ENCODE measurements at places on chromosomes 1 and 21.

- no peaks in the 10 kb centered on the region for H3K4me1 ChIP-seq
- H3K36me3 ChIP-seq: no peaks in the 10 kb centered on the region
- no peak overlapping the region for H3K4me3 ChIP-seq
- H3K27ac ChIP-seq: no peak overlapping the region
- no peaks in the 10 kb centered on the region for H3K27me3 ChIP-seq
Measured at GRCh38 chr1:2604156-2604843, 17.7 kb downstream of the PRXL2B start.

GRCh38 chr21:28579986-28580550 lies 412.6 kb downstream of the LTN1 start:
- no peak overlapping the region for H3K4me3 ChIP-seq
- DNase-seq: no peak
- H3K27ac ChIP-seq: no peak overlapping the region
- no peaks in the 10 kb centered on the region for H3K36me3 ChIP-seq
- no peaks in the 10 kb centered on the region for H3K27me3 ChIP-seq

- DNase-seq: no peak
- H3K27ac ChIP-seq: no peak overlapping the region
- H3K4me3 ChIP-seq: no peak overlapping the region
- H3K4me1 ChIP-seq: peaks cover 27% of the 10 kb centered on the region
- H3K27me3 ChIP-seq: no peaks in the 10 kb centered on the region
Measured at GRCh38 chr21:39345440-39345839, 3.4 kb downstream of the HMGN1 start.

DNA sequence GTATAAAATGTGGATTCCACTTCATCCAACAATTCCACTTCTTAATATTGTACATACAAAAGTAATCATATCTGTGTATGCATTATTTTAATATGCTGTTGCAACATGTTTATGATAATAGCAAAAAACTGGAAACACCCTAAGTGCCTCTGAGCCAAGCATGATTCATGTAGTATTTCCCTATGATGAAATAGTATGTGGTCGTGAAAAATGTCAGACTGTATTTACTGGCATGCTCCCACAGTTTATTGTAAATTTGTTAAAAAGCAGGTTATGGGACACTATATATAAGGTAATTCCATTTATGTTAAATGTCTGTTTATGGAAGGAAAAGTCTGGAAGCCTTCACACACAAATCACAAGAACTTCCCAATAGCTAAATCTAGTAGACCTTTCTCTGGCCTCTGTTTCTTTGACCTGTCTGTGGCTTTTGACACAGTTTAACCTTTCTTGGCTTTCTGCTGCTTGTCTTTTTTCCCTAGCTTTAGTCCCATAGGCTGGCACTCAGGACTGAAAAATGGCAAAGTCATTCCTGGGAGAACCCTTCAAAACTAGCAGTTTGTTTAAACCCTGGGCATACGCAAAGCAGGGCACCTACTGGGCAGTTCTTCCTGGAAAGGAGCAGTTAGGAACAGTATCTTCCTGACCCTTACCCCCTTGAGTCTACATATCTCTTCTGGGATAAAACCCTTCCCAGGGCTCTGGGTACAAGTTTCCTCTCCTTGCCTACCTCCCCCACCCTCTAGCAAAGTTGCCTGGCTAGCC lies 65.4 kb upstream of the ARTN start:
- DNase-seq: no peak
- H3K4me3 ChIP-seq: no peak overlapping the region
- no peaks in the 10 kb centered on the region for H3K36me3 ChIP-seq
- H3K4me1 ChIP-seq: no peaks in the 10 kb centered on the region

- no peak overlapping the region for H3K4me3 ChIP-seq
- H3K36me3 ChIP-seq: no peaks in the 10 kb centered on the region
- no peak overlapping the region for H3K27ac ChIP-seq
Measured at GRCh38 chr21:44418876-44419230, 36.5 kb upstream of the LRRC3 start.

Measured in body of pancreas (tissue), 4 donors.